ENCODE measurements at places on chromosomes 13 and 19.
A peak's percentile ranks its signal among the peaks of the same experiment; 100 is the strongest.

DNA sequence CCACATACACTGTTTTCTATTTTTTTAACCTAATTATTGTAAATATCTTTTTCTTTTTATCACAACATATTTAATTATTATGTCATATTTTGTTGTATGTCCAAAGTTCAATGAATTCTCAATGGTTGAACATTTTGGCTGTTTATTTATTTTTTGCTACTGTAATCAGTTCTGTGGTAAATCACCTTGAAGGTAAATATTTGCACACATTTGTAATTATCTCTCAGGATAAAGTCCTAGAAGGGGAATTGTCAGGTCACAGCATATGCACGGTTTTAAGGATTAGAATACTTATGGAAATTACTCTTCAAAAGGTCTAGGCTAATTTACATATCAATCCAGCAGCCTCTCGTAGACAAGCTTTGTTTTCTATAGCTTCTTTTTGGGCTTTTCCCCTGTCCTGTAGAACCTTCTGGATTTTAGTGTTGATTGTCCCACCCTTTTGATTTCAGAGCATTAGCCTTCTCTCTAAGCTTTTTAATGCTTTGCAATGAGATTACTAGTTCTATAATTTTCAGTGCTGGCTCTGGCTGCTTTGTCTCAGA, 362.6 kb downstream of the KCNRG start:
- DNase-seq, result no peak

GRCh38 chr13:30299786-30300185, 7.6 kb downstream of the KATNAL1 start:
- no peak for DNase-seq

- DNase-seq, result no peak
These were observed 1.4 kb downstream of the MLNR start for GRCh38 chr13:49221590-49221965.

DNA sequence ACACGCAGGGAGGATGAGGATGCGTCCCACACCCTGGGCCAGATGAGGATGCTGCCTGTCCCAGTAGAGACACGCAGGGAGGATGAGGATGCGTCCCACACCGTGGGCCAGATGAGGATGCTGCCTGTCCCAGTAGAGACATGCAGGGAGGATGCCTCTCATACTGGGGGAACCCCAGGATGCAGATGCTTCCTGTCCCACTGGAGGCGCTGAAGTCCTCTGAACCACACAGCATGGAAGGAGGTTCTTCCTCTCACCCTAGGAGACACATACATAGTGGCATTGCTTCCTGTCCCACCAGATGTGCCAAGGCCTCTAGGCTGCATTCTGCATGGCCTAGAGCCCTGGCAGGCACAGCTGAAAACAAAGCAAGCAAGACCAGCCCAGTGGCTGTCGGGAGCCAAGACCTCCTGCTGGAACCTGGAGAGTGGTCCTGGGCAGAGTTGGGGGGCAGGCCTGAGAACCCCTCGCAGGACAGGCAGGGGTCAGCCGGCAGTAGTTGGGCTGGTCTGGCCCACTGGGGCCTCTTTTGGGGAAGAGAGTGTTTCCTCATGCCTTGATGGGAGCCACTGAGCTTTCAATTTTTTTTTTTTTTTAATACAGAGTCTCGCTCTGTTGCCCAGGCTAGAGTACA, 4.3 kb downstream of the HPN start:
- peak; percentile 19 for DNase-seq

- no peak for DNase-seq
These were observed 133.4 kb upstream of the NBEA start for GRCh38 chr13:34808649-34809048.

- no peak for DNase-seq
These were observed 110.0 kb downstream of the KCNRG start for GRCh38 chr13:50125304-50125553.

GRCh38 chr13:53014495-53015443, 13.8 kb upstream of the OLFM4 start:
- DNase-seq, result no peak

DNA sequence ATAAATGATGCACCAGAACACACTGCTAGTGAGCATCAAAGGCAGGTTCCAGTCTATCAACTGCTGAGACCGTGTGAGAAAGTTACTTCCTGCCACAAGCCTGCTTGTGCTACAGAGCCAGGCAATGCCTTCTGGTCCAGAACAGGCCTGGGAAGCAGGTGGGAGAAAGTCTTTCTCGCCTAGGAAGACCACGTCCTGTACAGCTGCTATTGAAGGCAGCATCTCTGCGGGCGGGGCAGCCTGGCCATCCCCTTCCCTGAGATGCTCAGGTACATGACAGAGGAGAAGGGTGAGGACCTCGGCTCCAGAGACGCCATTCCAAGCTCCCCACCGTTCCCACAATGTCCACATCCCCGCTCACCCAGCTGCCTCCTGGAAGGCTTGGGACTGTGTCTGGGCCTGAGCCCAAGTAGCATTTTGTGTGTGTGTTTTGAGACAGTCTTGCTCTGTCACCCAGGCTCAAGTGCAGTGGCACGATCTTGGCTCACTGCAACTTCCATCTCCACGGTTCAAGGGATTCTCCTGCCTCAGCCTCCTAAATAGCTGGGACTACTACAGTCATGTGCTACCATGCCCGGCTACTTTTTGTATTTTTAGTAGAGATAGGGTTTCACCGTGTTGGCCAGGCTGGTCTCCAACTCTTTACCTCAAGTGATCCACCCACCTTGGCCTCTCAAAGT, 3.4 kb downstream of the RFX1 start:
- DNase-seq, result no peak

DNA sequence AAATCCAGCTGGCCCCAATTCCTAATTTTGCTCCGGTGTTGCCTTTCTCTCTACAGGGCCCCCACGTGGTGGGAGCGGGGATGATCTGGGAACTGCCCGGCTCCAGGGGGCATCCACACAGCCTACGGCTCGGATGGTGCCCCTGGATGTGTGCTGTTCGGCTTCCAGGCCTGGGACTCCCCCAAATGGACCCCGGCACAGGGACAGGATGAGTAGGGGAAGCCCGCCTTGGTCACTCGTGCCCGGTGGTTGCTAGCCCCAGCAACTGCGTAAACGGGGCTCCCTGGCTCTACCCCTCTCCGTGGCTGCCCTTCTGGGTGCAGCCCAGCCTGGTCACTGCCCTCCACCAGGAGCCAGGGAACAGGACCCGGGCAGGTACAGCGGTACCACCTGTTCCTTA, 111.5 kb downstream of the TEX26 start:
- DNase-seq, result no peak

- peak; percentile 76 for DNase-seq
These were observed 32.3 kb upstream of the MED4 start for GRCh38 chr13:48126944-48127830.

DNA sequence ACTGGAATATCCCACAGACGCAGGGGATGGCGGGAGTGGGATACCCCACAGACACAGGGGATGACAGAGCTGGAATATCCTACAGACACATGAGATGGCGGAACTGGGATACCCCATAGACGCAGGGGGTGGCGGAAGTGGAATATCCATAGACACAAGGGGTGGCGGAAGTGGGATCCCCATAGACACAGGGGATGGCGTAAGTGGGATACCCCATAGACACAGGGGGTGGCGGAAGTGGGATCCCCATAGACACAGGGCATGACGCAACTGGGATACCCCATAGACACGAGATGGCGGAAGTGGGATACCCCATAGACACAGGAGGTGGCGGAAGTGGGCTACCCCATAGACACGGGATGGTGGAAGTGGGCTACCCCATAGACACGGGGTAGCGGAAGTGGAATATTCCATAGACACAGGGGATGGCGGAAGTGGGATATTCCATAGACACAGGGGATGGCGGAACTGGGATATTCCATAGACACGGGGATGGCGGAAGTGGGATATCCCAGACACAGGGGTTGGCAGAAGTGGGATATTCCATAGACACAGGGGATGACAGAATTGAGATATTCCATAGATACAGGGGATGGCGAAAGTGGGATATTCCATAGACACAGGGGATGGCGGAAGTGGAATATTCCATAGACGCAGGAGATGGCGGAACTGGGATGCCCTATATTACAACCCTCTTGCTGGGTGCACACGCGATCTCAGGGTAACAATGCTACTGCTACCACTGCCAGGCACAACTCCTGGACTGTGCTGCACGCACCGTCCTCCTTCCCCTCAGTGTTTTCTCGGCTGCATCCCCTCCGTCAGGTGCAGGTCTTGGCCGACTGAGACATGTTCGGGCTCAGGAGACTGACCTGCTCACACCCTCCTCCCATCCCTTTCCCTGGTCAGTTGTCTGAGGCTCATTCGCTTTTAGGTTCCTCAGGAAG, 28.1 kb downstream of the ZNF787 start:
- DNase-seq, result no peak

DNA sequence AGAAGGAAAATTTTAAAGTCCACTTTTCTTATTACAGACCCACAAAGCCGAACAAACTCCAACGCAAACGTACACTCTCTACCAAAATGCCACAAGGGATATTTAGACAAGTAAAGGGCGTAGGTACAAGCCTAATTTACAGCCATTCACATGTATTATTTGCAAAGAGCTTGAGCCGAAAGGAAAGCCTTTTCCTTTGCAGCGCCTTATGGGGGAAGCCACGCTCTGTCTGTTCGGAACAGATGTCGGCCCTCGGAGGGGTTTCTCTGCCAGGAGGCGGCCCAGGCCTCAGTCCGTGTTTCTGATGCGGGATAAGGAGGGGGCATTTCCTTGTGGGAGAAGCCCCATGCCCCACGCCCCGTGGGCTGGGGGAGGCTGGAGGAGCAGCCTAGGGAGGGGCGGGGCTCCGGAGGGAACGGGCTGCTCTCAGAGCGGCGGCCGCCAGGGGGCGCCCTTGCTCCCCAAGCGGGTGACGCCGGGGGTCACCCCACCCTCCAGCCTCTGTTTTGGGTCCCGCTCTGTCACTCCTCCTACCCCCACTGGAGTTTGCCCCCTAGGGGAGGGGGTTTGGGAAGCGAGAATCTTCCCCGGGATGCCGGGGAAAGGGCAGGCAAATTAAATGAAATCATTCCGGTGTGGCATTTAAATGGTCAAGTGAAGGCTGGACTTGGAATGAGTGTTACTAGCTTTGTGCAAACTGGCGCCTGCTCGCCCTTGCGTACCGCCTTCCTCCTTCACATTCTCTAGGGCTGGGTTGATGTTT, 2.9 kb downstream of the HTR2A start:
- DNase-seq, result peak; percentile 87

DNA sequence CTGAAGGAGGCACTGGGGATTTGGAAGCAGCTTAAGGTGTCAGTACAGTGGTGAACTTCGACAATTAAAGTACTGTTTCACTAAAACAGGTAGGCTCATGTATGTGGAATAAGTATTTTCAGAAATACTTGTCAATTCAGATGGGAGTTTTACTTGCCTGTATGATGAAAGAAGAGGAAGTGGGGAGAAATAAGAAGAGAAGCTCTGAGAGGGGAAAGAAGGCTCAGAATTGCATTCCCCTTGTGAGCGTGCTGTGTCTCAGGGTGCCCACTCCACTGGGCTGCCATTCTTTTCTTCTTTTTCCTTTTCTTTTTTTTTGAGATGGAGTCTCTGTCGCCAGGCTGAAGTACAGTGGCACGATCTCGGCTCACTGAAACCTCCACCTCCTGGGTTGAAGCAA, 38.6 kb upstream of the RNF17 start:
- no peak for DNase-seq

DNA sequence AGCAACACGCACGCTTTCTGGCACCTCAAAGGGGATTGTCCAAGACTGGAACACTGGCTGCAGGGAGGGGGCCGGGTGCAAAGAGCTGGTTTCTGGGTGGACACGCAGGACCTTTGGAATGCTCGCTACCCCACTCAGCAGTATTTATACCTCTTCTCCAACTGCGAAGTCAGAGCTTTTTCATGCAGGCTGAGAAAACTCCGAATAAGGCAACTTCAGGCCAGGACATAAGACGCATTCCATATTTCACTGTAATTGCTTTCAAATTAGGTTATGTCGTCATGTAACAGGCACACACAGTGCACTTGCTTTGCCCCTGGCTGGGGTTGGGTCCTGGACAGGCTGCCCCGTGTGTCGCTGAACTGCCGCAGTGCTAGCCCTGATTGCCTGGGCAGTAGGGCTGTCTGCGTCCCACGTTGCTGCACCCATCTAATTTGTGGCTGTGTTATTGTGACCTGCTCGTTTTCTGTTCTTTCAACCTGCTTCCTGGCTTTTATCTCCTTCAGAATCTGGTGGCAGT, 44.5 kb downstream of the ACTN4 start:
- DNase-seq, result peak; percentile 68

DNA sequence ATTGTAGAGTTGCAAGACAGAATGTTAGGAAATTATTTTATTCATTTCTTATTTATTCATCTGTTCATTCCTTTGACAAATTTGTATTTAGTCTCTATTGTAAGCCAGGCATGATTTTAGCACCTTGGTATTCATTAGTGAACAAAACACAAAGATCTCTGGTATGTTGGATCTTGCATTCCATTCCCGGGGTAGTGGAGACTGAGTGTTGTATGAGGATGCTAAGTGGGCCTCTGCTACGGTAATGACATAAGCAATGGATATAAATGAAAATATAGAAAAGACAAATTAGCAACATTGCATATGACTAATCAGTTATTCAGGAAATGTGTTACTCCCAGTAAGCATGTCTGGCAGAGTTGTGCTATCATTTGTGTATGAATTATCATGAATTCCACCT, 449.3 kb downstream of the PCDH17 start:
- DNase-seq, result no peak

DNA sequence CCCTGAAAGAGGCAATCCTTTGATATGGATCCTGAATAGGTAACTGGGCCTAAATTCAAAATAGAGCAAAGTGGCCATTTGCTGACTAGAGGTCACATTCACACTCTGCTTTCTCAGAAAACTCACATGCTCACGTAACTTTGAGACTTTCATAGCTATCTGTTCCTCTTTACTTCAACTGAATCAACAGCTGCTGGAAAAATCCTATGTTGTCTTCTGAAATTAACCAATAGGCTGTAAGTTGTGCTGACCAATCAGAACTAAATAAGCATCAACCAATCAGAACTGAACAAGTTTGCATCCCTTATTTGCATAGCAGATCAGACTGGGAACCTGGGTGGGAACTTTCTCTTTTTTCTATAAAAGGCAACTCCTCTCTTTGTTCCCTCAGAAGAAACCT, 24.0 kb upstream of the TBC1D4 start:
- DNase-seq, result no peak

GRCh38 chr19:3586127-3586626, 899 bp downstream of the GIPC3 start:
- no peak for DNase-seq

DNA sequence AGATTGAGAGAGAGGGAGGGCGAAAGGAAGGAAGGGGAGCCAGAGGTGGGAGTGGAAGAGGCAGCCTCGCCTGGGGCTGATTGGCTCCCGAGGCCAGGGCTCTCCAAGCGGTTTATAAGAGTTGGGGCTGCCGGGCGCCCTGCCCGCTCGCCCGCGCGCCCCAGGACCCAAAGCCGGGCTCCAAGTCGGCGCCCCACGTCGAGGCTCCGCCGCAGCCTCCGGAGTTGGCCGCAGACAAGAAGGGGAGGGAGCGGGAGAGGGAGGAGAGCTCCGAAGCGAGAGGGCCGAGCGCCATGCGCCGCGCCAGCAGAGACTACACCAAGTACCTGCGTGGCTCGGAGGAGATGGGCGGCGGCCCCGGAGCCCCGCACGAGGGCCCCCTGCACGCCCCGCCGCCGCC, at the start of gene TNFSF11:
TNFSF11 (plus strand) TSS at position 142 of the 400 bp plus-strand sequence; CDS start at position 294, 152 bp downstream.
- peak; percentile 22 for DNase-seq

DNA sequence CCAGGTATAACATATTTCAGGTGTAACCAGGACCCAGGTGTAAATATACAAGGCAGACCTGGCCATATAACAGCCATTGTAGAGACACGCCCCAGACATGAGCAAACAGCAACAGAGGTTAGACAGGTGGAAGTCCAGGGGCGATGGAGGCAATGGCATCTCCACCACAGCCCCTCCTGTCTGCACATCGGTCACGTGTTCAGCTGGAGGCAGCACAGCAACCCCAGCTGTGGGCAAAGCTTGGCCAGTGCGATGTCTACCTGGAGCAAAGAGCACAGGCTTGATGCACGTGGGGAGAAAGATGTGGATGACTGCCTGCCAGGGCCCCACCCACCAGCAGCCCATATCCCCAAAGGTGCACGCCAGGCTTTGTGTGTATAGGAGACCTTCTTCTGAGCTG, 4.4 kb downstream of the CYP4F2 start:
- DNase-seq, result no peak
